ENCODE measurements at places on chromosomes 4 and X.

- DNase-seq = no peak
Observed at GRCh38 chrX:44143061-44143602, 169.9 kb upstream of the NDP start.

GRCh38 chrX:18890724-18891547, 93.0 kb downstream of the PHKA2 start:
- DNase-seq = no peak

GRCh38 chr4:81040012-81040659, 9.6 kb downstream of the BMP3 start:
- no peak for DNase-seq

DNA sequence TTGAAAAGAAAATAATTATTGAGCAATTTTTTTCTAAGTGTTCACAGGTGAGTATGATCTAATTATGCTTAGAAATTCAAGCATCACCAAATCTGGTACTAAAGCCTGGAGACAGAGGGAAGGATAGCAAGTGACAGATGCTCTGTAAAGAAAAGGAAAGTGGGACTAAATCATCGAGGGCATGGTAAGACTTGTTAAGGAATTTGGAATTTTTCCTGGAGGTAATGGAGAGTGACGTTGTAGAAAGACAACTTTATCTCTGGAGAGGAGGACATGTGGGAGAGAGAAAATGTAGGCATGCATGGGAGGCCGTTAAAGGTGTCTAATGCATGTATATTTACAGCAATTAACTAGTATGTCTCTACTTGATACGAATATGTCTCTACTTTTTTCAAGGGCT, 333.2 kb upstream of the ATOH1 start:
- DNase-seq = no peak

DNA sequence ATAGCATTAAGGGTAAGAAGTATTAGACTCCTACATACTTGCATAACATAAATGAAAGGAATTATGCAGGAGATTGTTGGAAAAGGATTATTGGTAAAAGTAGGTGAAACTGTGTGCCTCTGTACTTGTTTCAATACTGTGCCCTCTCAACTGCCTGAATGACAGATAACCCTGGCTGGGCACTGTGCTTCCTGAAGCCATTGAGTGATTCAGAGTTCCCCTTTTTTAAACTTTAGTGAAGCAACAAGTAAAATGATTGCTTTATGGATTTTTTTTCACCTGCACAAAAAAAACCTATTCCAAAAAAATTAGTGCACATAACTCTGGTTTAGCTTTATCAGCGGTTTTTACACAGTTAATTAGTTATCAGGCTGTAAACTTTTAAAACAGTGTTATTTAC, 204.8 kb downstream of the TRAM1L1 start:
- no peak for DNase-seq

GRCh38 chrX:10121787-10122186, 35.0 kb upstream of the CLCN4 start:
- DNase-seq = no peak

GRCh38 chrX:28321286-28321685, 266.0 kb upstream of the IL1RAPL1 start:
- DNase-seq = no peak

DNA sequence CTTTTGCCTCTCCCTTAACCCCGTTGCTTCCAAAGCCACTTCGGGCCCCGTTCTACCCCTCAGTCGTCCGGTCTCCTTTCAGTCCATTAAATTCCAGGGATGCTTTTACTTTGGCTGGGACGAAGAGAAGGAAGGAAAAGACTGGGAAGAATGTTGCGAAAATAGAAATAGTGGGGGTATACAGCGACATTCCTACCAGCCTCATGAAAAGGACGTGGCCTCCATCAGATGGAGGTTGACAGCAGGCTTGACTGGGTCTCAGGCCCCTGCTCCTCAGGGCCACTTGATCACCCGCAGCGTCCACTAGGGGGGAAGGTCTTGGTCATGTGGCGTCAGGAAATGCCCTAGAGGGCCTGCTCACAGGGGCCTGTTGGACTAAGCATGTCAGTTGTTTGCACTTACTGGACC, 657 bp upstream of the ANKRD50 start:
- DNase-seq = peak; percentile 61

- DNase-seq = peak; percentile 94
Observed at GRCh38 chr4:128386761-128387599, 99.4 kb upstream of the PGRMC2 start.

- DNase-seq = no peak
Observed at GRCh38 chrX:38959736-38960135, 158.5 kb downstream of the MID1IP1 start.

DNA sequence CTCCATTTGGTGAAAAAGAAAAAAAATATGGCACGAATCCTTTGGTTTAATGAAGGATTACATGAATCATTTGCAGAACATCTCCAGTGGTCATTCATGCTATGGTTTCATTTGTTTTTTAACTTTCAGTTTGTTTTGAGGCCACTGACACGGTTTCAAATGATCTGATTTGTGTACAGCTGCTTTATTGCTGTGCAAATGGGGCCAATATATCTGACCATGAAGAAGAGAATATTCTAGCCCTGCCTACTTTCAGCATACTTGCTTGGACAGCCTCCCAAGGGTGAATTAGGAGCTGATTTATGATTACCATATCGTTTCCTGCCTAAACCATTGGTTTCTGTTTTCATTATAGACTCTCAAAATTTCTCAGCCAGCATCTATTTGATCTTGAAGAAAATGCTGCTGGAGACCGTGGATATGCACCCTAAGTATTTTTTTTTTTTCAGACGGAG, 30.7 kb downstream of the SPARCL1 start:
- DNase-seq = peak; percentile 35
